ENCODE measurements at places on chromosomes 4 and X.

GRCh38 chr4:78313754-78314120 lies 237.8 kb upstream of the ANXA3 start:
- no peak for DNase-seq

DNA sequence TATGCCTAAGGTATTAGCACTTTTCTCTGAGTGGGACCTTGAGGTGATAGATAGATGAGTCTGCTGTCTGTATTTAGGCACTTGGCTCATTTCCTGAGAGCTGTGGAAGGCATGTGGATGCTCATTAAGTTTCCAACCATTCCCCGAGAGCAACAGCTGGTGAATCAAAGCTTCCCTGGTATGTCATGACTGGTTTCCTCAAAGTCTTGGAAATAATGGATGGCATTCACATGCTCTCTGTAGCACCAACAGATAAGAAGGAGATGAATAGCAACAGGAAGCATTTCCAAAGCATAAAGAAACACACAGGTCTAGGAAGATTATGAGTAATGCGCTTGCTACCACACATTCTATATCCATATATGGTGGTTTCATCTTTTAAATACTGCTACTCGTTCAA lies 118.3 kb upstream of the ETNPPL start:
- no peak for DNase-seq

GRCh38 chr4:3318561-3319021 lies 25.8 kb downstream of the RGS12 start:
- DNase-seq: no peak

- no peak for DNase-seq
Observed at GRCh38 chrX:153491918-153492317, 2.9 kb upstream of the BGN start.

- no peak for DNase-seq
Observed at GRCh38 chrX:2488621-2489285, 12.0 kb downstream of the DHRSX start.

GRCh38 chr4:184293552-184293951 lies 75.9 kb upstream of the ENPP6 start:
- DNase-seq: no peak

GRCh38 chr4:62513306-62513705 lies 1313.2 kb downstream of the ADGRL3 start:
- DNase-seq: no peak

- DNase-seq: no peak
Observed at GRCh38 chrX:34918856-34919255, 23.7 kb upstream of the FAM47B start.

DNA sequence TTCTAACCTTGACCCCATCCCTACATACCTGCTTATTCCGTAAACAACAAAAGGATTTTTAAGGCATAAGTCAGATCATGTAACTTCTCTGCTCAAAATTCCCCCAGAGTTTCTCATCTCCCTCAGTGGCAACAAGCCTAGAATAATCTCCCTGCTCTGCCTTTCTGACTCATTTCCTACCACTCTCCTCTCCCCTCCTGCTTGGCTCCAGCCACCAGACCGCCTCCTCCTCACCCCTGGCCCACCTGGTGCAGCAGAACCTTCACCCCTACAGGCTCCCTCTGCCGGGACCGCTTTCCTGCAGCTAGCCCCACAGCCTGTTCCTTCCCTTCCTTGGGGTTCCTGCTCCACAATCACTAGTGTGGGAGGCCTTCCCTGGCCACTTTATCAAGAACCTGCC lies 32.1 kb downstream of the TSPAN5 start:
- DNase-seq: no peak

DNA sequence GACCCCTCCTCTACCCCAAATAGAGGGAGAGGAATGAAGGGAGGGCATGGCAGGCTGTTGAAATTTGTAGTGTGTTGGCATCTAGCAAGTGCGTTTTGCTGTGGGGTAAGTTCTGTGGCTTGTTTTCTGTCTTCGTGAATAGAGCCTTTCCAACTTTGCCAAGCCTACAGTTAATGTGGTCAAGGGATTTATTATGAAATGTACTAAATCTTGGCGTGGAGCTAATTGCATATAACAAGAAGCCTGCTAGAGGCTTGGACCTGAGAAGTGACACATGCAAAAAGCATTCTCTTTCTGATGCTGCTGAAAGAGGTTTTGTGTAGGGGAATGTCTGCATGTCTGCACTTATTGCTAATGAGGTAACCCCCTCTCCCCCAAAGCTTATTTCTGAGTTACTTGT lies 132.2 kb downstream of the BMPR1B start:
- no peak for DNase-seq

GRCh38 chrX:2492531-2493218 lies 8.1 kb downstream of the DHRSX start:
- DNase-seq: no peak

DNA sequence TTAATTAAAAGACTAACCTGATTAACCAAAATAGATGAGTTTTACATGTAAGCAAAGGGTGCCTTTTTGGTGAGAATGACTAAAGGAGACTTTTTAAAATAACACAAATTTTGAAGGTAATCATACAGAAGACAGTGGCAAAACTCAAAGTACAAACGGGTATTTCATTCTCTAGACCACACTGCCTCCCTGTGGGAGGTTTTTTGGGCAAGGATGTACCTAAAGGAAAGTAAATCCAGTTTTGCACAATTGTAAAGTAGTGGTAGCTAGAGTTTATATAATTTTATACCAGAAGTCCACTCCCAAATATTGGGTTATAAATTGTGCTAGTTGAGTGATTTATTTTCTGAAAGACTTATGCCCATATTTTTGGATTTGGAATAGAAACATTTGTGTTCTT lies 201.0 kb downstream of the PAPSS1 start:
- no peak for DNase-seq

- DNase-seq: no peak
Observed at GRCh38 chr4:130568746-130569145, 1472.8 kb downstream of the C4orf33 start.

DNA sequence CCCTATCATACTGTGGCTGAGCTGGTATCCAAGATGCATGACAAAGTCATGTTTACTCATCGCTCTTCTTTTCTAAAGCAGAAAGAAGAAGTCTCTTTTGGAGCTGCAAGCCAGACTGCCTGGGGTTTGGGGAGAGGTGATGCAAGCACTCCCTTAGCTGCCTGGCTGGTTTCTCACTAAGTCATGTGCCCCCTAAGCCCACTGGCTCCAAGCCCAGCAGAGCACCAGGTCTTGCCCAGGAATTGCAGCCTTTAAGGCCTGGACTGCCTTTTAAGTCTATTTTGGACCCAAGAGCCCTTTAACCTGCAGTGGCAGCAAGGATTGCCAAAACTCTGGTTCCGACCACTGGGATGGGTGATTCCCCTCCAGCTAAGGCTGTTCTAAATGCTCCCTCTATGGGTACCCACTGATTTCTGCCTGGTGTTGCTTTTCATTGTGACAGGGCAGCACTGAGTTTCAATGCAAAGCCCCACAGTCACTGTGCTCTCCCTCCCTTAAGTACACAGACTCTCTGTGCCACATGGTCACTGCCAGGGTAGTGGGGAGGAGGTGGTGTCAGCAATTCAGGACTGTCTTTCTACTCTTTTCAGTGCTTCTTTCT lies 548.6 kb downstream of the TLL1 start:
- no peak for DNase-seq

- DNase-seq: peak; percentile 41
Observed at GRCh38 chrX:133776072-133776471, 209.3 kb downstream of the GPC3 start.

- no peak for DNase-seq
Observed at GRCh38 chrX:38606821-38607220, 45.5 kb downstream of the TSPAN7 start.

- no peak for DNase-seq
Observed at GRCh38 chrX:154596290-154596929, 11.5 kb downstream of the CTAG1A start.

Data from stimulated activated CD4-positive, alpha-beta T cell treated with anti-CD3 and anti-CD28 coated beads, Interleukin-15, amount 100 ng/mL, for 24 hours (primary cell).